AG04450 (cell line): ENCODE measurements at places on chromosomes 4 and X.

GRCh38 chrX:39869846-39870601, 227.7 kb downstream of the BCOR start:
- DNase-seq = no peak

GRCh38 chrX:65587616-65588526, 53.3 kb upstream of the LAS1L start:
- DNase-seq = peak; percentile 16

DNA sequence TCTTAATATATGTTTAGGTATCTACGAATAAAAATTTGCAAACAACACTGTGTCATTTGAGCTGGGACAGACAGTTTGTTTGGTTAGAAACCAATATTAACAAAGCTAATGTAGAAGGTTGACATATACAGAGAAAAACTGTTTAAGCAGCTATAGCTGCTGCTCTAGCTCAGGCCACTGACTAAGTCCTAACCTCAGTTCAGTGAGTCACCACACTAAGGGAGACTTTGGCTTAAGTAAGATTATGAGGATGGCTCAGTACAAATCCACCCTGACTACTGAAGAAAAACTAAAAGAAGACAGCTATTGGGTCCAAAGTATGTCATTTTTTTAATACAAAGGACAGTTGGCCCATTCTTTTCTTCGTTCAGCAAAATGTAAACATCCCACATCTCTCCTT, 717.3 kb upstream of the ACTRT1 start:
- DNase-seq = no peak

- DNase-seq = no peak
These were observed 43.5 kb downstream of the UBE2K start for GRCh38 chr4:39741401-39741800.

DNA sequence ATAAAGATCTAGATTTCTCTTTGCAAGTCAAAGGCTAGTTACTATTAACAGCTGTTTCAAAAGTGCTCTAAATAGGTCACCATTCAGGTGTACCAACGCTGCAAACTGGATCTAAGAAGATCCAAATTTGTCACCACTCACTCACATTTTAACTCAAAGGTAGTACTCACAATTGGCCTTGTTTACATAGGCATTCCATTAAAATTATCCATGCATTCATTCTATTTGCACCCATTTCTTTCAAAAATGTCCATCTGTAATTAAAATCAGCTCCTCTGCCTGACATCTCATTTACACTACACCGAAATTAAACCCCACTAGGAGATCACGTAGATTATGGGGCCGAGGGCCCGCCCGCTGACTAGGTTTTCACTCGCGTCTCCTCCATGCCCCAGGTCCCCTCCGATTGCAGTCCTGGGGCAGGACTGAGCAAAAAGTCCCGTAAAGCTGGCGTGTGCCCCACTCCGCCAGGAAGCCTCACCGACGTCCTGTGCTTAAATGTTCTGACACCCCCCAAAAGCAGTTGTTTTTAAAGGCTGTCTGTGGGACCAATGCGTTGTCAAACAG, 1.3 kb upstream of the ING2 start:
- DNase-seq = no peak
